ENCODE measurements at places on chromosomes 1 and 21. TPM values are rescaled to one million over a fixed set of nuclear protein-coding genes. Genes with fewer than 3 reads are reported as not detected.

GRCh38 chr1:244028701-244029100 lies 22.4 kb upstream of the ZBTB18 start:
- no peak for DNase-seq

DNA sequence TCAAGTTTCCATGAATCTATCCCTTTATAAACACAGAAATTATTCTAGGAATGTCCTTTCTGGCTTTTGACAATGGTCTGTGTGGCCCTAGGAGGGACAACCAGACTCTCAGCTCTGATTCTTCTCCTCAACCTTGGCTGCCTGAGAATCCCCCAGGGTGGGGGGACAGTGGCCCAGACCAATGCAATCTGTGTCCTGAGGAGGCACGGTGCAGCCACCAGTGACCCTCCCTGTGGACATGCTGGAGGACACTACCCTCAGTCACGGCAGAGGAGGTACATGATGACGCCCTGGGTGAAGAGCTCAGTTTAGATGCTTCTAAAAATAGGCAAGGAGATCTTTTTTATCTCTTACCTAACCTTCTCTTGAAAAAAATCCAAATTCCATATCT lies 91.7 kb downstream of the PGBD5 start:
- no peak for DNase-seq

DNA sequence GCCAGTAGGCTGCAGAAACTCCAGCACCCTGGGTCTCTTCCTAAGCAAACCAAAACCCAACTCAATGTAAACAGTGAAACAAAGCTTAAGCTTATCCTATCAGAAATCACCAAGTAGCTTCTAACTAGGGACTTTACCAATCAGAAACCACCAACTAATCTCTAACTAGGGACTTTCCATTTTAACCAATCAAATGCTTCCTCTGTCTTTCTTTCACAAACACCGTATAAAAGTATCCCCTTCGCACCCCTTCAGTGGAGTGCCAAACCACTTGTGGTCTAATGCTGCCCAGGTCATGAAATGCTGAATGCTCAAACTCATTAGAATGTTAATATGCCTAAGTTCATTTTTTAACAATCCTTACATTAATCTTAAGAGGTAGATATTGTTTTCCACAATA lies 250.5 kb upstream of the DUSP10 start:
- DNase-seq: no peak

- DNase-seq: no peak
Measured at GRCh38 chr1:15418806-15419515, 9.3 kb downstream of the EFHD2 start.

DNA sequence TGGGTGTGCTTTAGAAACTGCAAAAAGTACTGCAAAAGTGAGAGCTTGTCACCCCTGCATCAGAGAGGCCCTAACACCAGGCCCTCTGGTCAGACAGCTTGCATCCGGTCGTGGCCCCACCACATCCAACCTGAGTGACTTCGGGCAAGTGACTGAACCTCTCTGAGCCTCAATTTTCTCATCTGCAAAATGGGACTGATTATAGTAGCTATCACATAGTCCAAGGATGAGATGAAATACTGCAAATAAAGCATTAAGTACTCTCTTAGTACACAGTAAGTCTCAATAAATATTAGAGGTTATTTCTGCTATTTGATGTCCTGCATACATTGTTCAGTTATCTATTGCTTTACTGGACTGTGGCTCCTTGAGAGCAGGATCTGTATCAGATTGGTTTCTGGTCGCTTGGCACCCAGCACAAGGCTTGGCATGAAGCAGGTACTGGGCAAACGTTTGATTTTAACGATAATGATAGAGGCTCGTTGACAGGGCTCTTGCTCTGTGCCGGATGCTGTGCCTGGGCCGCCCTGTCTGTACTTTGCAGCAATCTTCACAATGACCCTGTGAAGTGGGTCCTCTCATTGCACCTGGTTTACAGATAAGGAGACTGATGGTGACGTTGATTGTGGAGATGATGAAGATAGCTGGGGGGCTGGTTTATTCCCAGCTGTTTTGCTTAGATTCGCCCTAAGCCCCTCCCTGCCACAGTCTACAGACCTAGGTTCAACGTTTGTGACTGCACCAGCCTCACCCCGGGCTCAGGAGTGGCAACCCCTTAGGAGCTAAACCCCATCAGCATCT lies 43.6 kb downstream of the RAP1GAP start:
- DNase-seq: no peak

GRCh38 chr1:12669529-12670068 lies 25.7 kb downstream of the AADACL4 start:
- no peak for DNase-seq

SLC9C2 gene
- total RNA-seq: not detected

GRCh38 chr1:246417813-246418564 lies 89.1 kb downstream of the SMYD3 start:
- no peak for DNase-seq

PTCH2 gene
- 1.6 TPM for total RNA-seq

- DNase-seq: no peak
Measured at GRCh38 chr1:50720457-50721053, 239.5 kb downstream of the FAF1 start.

DNA sequence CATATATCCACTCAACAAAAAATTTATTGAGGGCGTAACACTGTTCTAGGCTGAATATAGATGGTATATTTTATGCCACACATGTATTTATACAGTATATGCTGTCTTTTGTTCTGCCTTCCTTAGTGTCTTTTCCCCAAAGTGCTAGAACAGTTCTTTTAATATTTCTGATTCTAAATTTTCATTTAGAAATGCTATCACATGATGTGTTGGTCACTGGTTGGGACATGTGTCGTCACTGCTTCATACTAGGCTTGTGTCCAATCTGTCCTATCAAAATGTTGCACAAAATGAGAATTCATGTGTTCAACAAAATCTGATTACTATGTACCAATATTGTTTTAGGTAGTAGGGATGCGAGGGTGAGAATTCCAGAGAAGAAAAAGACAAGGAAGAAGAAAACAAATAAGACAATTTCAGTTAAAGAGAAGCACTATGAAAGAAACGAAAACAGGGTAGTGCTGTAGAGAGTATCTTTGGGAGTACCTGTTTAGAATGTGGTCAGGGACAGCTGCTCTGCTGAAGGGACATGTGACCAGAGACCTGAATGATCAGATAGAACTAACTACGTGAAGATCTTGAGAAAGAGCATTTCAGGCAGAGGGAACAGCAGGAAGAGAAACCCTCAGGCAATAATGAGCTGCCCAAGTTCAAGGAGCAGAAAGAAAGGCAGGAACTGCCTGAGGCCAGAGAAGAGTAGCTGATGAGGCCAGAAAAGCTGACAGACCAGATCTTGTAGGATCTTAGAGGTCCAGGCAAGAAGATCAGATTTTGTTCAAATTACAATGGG lies 1.3 kb downstream of the KMO start:
- DNase-seq: no peak

DNA sequence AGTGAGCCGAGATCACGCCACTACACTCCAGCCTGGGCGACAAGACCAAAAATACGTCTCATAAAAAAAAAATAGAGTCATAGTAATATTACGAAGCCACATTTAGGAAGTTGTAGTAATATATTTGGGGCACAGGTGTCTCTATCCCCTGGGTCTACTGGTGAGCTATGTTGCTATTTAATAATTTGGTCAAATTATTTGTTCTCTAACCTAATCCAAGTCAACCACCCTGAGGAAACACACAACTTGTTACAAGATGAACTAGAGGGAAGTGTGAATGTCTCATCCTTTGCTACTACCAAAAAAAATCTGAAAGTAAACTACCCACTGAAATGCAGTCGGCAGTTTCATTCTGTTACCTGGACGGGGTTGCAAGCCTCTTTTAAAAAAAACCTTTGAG lies 35.3 kb downstream of the RGS8 start:
- DNase-seq: no peak

DNA sequence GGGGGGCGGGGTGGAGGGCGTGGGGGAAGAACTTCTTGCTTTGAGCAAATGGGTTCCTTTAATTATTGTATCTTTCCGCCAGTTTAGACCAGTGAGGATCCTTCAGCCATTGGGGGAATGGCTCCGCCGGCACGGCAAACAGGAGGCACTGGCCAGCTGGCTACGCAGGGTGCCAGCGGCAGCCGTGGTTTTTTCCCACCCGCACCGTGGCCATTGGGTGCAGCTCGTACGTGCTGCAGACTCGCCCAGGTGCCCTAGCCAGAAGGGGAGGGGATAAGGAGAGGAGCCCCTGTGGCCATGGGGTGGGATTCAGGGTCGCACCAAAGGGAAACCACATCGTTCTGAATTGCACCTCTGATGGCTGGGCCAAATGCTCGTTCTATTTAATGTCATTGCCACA lies 65.6 kb downstream of the RGSL1 start:
- DNase-seq: no peak

RAB25 gene
- 0.79 TPM for total RNA-seq

DNA sequence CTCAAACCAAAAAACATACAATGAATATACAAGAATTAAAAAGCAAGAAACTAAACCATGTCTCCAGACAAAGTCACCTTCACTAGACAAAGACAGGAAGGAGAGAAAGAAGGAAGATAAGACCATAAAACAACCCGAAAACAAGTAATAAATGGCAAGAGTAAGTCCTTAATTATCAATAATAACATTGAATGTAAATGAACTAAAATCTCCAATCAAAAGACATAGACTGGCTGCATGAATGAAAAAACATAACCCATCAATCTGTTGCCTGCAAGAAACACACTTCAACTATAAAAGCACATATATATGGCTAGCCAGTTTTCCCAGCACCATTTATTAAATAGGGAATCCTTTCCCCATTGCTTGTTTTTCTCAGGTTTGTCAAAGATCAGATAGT lies 100.8 kb upstream of the SAMSN1 start:
- DNase-seq: no peak

GRCh38 chr1:233677690-233678354 lies 63.9 kb downstream of the KCNK1 start:
- DNase-seq: no peak

DNA sequence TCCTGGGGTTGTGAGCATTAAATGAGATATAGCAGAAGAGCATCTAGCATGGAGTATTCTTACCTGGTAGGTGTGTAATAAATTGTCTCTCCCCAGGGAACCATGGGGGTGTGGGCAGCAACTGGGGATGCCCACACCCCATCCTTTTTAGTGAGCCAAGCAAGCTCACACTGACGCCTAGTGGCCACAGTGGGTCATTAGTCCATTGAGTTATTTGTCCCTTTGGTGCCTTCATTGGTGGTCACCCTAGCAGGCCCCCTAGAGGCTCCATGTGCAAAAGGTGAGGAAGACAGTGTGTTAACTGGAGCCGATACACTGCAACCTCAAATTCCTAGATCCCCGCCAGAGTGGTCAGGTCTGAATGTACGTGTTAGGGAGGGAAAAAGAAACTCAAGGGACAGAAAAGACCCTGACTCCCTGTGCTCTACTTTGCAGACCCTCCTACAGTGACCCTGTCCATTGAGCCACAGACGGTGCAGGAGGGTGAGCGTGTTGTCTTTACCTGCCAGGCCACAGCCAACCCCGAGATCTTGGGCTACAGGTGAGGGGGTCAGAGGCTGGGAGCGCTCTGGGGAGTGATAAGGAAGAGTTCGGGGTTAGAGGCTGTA lies 93.3 kb upstream of the CD1D start:
- DNase-seq: no peak

GBP4 gene
- 40.3 TPM for total RNA-seq

DNA sequence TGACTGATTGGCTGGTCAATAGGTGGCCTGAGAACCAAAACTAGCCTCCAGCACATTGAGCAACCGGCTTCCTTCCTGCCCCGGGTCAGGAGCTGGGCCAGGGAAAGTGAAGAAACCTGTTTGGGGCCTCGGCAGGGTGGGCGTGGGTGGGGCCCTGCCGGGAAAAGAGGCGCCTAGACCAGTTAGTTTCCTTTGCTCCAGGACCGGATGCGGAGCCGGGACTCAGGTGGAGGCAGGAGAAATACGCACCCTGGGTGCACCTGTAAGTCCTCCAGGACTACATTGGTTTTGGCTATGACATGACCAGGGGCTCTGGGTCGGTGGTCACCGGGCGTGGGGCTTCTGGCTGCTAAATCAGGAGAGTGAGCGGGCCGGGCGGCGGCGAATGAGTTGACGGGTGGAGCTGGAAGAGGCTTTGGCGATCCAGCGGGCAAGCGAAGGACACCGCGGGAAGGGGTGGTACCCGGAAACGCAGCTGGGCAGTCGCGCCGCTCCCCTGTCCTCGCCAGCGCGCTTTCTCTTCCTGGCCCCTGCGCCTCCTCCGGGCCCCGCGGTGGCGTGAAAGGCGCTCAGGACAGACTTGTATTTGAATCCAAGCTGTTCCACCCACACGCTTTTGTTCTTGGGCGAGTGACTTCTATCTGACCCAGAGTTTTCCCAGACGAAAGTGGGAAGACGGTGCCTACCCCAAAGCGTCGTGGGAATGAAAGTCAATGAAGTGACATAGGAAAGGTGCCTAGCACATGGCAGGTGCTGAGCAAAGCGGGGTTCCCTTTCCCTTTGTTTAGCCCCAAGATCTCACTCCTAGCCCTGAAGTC lies 30.6 kb upstream of the JUN start:
- no peak for DNase-seq

GRCh38 chr1:179817789-179818188 lies 59.8 kb downstream of the TOR1AIP2 start:
- DNase-seq: no peak

SLC2A1 gene
- total RNA-seq: 141 TPM

TEDDM1 gene
- total RNA-seq: not detected

- no peak for DNase-seq
Measured at GRCh38 chr1:112882271-112882744, 73.7 kb downstream of the SLC16A1 start.

- no peak for DNase-seq
Measured at GRCh38 chr1:220824031-220824989, 37.6 kb downstream of the MTARC1 start.

DNA sequence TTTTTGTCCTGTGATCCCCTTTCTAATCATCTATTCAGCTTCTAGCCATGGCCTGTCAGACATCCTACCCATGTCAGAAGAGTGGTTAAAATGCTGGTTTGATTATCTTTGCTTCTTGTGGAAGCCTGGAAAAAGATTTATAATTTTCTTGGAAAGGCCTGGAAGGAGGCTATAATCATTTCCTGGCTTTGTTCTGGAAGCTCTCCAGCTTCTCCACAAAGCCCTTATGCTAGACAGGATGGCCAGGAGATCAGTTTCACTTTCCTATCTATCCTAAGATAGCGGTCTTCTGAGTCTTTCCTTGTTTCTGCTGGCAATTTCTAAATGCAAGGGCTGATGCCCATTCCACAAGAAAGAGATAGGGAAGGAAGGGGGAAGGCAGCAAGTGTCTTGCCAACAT lies 90.9 kb upstream of the SLC44A3 start:
- DNase-seq: no peak

DNA sequence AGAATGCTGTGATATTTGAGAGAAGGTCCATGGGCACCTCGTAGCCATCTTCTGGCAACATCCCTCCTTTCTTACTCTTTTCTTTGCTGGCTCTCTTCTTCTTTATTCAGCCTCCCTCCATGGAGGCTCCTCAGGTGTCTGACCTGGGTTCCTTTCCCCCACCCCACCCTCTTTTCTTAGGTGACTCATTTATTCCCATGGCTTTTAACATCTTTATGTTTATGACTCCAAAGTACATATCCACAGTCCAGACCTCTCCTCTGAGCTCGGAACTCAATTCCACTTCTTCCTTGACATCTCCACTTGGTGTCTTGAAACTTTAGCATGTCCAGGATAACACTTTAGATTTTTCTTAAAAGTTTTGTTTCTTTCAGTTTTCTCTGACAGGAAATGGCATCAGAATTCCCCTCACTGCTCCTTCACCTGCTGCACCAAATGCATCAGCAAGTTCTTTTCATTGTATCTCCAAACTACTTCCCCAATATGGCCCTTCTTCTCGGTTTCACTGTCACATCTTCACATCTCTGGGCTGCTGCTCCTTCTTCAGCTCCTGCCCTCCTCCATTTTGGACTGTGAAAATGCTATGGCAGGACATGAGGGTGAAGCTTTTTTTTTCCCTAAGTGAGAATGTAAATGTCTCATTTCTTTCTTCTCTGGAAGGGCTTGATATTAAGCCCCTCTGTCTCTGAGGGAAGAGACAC lies 95.9 kb downstream of the GIPC2 start:
- no peak for DNase-seq

GPR37L1 gene
- total RNA-seq: not detected

RASSF5 gene
- 179 TPM for total RNA-seq
